Effector CD4-positive, alpha-beta T cell (primary cell): ENCODE measurements at places on chromosomes 12 and 14.

DNA sequence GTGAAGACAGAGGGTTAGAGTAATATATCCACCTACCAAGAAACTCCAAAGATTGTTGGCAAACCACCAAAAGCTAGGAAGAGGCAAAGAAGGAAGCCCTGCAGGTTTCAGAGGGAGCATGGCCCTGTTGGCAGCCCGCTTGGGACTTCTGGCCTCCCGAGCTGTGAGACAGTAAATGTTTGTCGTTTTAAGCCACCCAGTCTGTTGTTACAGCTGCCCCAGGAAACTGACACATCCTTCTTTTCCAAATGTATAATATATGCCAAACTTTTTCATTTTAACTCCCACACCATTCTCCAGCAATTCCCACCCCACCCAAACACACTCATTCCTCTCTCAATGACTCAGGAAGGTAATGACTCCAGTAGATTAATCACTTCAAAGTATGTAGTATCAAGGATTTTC, 74.0 kb downstream of the RPS29 start:
- DNase-seq: no peak

GRCh38 chr14:65019944-65020566, 33.4 kb downstream of the FNTB start:
- no peak for DNase-seq

DNA sequence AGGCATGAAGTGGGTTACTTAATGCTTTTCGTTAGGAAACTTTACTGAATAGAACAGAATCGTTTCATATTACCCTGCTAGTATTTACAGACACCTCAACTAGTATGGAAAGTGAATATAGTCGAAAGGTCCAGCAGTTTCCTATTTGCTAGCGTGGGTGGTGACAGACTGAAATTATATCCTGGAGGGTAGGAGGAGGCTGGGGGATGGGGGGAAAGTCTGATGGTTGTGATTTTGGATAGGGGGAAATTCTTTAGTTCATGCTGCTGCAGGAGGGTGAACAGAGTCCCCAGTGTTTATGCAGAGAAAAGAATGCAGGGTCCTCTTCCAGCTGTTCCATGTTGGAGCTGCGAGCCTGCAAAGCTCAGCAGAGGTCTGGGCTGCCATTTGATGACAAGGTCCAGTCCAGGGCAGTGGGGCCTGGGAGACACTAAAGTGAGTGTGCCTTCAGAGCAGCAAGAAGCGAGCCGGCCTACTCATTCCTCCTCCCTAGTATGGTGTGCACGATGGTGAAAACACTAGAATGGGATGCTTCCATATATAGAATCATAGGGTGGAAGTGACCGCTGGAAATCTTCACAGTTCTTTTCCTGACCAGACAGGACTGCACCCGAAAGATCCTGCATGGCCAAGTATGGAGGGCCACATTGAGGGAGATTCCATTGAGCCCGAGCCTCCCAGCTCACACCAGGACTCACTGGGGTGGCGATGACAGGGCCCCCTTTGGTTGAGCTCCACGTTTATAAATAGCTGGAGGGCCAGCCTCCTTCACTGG, 2.1 kb downstream of the SAMD4A start:
- no peak for DNase-seq

DNA sequence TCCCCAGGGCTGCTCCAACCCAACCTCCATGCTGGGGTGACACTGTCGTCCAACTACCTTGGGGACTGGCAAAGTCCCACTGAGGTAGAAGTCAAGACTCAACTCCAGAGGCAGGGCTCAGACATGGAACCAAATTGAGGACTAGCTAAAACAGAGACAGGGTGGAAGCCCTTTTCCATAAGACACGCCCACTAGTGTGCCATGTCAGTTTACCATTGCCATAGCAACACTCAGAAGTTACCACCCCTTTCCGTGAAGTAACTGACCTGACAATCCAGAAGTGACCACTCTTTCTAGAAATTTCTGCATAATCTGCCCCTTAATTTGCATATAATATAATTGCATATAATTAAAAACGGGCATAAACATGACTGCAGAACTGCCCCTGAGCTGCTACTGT, 409.6 kb downstream of the MED13L start:
- no peak for DNase-seq

GRCh38 chr14:70009961-70010360, 130.7 kb downstream of the SMOC1 start:
- DNase-seq: no peak
